Activated CD4-positive, alpha-beta T cell treated with anti-CD3 and anti-CD28 coated beads, Interleukin-2, amount 10 ng/mL, durations not matched to agents 7 days and 5 days (primary cell): ENCODE measurements at places on chromosomes 1 and 21.

DNA sequence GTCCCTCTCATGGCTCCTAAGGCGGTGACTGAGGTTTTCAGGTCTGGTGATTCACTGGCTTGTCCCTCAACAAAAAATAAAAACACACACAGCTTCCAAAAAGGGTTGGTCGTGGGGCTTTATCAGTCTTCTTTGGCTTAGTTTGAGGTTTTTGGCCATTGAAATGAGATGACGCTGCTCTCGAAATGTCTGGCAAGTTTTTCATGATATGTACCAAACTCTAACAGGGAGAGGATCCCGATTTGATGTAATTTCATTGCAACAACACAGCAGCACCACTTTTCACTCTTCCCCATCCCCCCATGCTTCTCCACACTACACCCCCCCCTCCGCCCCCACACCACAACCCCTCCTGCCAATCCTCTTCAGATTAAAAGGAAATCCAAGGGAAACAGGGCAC lies 187.1 kb upstream of the NFIA start:
- H3K4me1 ChIP-seq: no peaks in the 10 kb centered on the region
- H3K4me3 ChIP-seq: no peak overlapping the region
- H3K36me3 ChIP-seq: no peaks in the 10 kb centered on the region

DNA sequence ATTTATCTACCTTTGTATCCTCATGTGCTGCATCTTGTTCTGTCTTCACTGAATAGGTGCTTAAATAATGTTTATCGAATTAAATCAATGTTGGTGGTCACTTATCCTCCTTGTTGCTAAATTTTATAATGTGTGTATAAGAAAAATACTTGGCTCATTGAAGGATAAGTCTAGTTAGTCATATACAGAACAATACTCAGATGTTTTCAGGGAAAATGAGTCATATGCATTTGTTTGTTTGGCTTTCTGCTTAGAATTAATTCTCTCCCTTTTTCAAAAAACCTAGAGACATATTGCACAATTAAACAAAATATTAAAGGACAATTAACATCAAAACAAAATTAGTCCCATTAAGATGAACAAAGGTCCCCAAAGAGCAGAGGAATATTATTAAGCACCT lies 89.0 kb downstream of the UBE2U start:
- no peak for DNase-seq
- H3K36me3 ChIP-seq: no peaks in the 10 kb centered on the region
- H3K4me3 ChIP-seq: no peak overlapping the region
- H3K4me1 ChIP-seq: no peaks in the 10 kb centered on the region
- H3K27ac ChIP-seq: no peak overlapping the region
- H3K27me3 ChIP-seq: peaks cover 9% of the 10 kb centered on the region

- H3K4me3 ChIP-seq: no peak overlapping the region
- no peaks in the 10 kb centered on the region for H3K4me1 ChIP-seq
- no peak for DNase-seq
- H3K36me3 ChIP-seq: no peaks in the 10 kb centered on the region
- no peaks in the 10 kb centered on the region for H3K27me3 ChIP-seq
Measured at GRCh38 chr1:189149547-189150375, 1327.9 kb downstream of the BRINP3 start.

- no peaks in the 10 kb centered on the region for H3K36me3 ChIP-seq
- H3K4me3 ChIP-seq: no peak overlapping the region
- no peaks in the 10 kb centered on the region for H3K27me3 ChIP-seq
- DNase-seq: no peak
- H3K27ac ChIP-seq: no peak overlapping the region
Measured at GRCh38 chr1:76425201-76426145, 350.9 kb downstream of the ST6GALNAC3 start.

GRCh38 chr1:175936736-175937135 lies 193.3 kb upstream of the TNR start:
- no peak overlapping the region for H3K4me3 ChIP-seq
- H3K36me3 ChIP-seq: peaks cover 48% of the 10 kb centered on the region
- no peaks in the 10 kb centered on the region for H3K27me3 ChIP-seq
- H3K4me1 ChIP-seq: no peaks in the 10 kb centered on the region

- peaks cover 33% of the 10 kb centered on the region for H3K4me1 ChIP-seq
- no peaks in the 10 kb centered on the region for H3K27me3 ChIP-seq
- no peaks in the 10 kb centered on the region for H3K36me3 ChIP-seq
- H3K4me3 ChIP-seq: no peak overlapping the region
- peak; percentile 70 for DNase-seq
- H3K27ac ChIP-seq: peak overlapping the region; percentile 83
Measured at GRCh38 chr21:45818904-45819285, 162.7 kb upstream of the COL6A1 start.

GRCh38 chr1:45545553-45546310 lies 4.9 kb upstream of the AKR1A1 start:
- no peaks in the 10 kb centered on the region for H3K27me3 ChIP-seq
- no peak overlapping the region for H3K4me3 ChIP-seq
- peaks cover 39% of the 10 kb centered on the region for H3K4me1 ChIP-seq

DNA sequence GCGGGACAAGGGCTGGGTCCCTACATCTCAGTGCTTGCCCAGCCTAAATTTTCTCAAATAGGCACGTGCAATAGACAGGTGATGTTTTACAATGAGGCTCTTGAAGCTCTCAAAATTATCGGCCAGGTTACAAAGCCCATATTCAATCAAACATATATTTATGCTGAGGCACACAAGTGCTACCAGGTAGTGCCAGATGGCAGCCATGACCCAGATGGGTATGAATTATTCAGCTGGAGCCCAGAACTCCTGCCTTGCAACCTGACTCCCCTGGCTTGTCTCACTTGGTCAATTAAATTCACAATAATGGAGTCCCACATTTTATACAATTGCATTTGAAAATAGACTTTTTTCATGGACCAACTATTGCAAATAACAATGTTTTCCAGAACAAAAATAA lies 12.3 kb upstream of the ADAM30 start:
- peaks cover 26% of the 10 kb centered on the region for H3K27me3 ChIP-seq
- peaks cover 4% of the 10 kb centered on the region for H3K4me1 ChIP-seq
- H3K4me3 ChIP-seq: no peak overlapping the region
- no peak overlapping the region for H3K27ac ChIP-seq

GRCh38 chr1:110307239-110307974 lies 31.8 kb upstream of the RBM15 start:
- DNase-seq: no peak
- no peak overlapping the region for H3K27ac ChIP-seq
- H3K4me3 ChIP-seq: no peak overlapping the region
- H3K4me1 ChIP-seq: no peaks in the 10 kb centered on the region
- no peaks in the 10 kb centered on the region for H3K27me3 ChIP-seq

- H3K27ac ChIP-seq: no peak overlapping the region
- no peak overlapping the region for H3K4me3 ChIP-seq
- H3K4me1 ChIP-seq: peaks cover 14% of the 10 kb centered on the region
- no peaks in the 10 kb centered on the region for H3K27me3 ChIP-seq
Measured at GRCh38 chr1:43373066-43373940, 5.5 kb upstream of the ELOVL1 start.

- H3K4me3 ChIP-seq: no peak overlapping the region
- H3K27me3 ChIP-seq: no peaks in the 10 kb centered on the region
- no peak for DNase-seq
- peaks cover 8% of the 10 kb centered on the region for H3K4me1 ChIP-seq
- H3K27ac ChIP-seq: no peak overlapping the region
Measured at GRCh38 chr1:95021805-95022643, 50.7 kb downstream of the ALG14 start.

DNA sequence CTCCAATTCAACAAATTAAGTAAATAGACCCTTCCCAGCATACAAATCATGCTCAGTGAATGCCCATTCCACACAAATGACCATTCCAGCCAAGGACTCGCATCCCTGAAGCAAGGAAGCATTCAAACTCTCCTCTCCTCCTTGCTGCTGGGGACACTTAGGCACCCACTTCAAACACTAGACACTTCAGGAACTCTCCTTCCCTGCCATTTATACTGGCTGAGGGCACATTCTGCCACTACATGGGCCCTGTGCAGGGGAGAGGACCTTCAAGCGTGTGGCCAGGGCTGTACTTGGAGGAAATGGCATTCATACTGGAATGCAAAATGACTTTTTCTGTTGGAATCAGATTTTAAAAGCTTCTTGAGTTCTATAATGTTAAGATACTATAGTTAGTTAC lies 22.3 kb downstream of the GJA5 start:
- H3K27ac ChIP-seq: no peak overlapping the region
- peaks cover 12% of the 10 kb centered on the region for H3K4me1 ChIP-seq
- H3K4me3 ChIP-seq: no peak overlapping the region
- DNase-seq: no peak
- H3K27me3 ChIP-seq: peaks cover 2% of the 10 kb centered on the region

- no peak overlapping the region for H3K27ac ChIP-seq
- H3K27me3 ChIP-seq: peaks cover under 1% of the 10 kb centered on the region
- no peaks in the 10 kb centered on the region for H3K4me1 ChIP-seq
Measured at GRCh38 chr1:54839824-54840223, 38.7 kb upstream of the TTC22 start.

- peak; percentile 32 for DNase-seq
- no peaks in the 10 kb centered on the region for H3K36me3 ChIP-seq
- H3K4me3 ChIP-seq: no peak overlapping the region
- H3K27ac ChIP-seq: no peak overlapping the region
- H3K4me1 ChIP-seq: peaks cover 2% of the 10 kb centered on the region
Measured at GRCh38 chr1:31617916-31618746, 642 bp downstream of the HCRTR1 start.

DNA sequence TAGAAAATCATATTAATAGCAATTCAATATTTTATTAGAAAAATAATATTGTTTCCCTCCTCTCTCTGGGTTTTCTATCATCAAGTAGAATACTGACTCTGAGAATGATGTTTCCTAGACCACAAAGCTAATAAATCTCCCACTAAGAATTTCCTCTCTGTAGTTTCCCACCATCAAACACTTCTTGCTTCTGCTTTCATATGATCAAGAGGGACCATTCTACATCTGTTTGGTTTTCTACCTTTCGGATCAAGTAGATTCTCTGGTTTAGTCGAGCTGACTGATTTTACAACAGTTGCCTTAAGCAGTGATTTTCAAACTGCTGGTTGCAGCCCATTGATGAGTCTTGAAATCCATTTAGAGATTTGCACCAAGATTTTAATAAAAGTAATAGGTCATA lies 240.2 kb upstream of the PTBP2 start:
- no peaks in the 10 kb centered on the region for H3K4me1 ChIP-seq
- H3K4me3 ChIP-seq: no peak overlapping the region
- H3K27me3 ChIP-seq: no peaks in the 10 kb centered on the region
- DNase-seq: no peak
- H3K36me3 ChIP-seq: no peaks in the 10 kb centered on the region

- no peak overlapping the region for H3K4me3 ChIP-seq
- H3K27me3 ChIP-seq: peaks cover 6% of the 10 kb centered on the region
- no peak overlapping the region for H3K27ac ChIP-seq
- no peak for DNase-seq
- no peaks in the 10 kb centered on the region for H3K4me1 ChIP-seq
Measured at GRCh38 chr1:94949681-94950661, 23.1 kb upstream of the CNN3 start.

- no peak overlapping the region for H3K4me3 ChIP-seq
- H3K36me3 ChIP-seq: no peaks in the 10 kb centered on the region
Measured at GRCh38 chr21:41523175-41523574, 15.2 kb upstream of the TMPRSS2 start.

GRCh38 chr1:222225316-222225691 lies 322.6 kb downstream of the HHIPL2 start:
- H3K36me3 ChIP-seq: no peaks in the 10 kb centered on the region
- no peak overlapping the region for H3K27ac ChIP-seq
- no peak for DNase-seq
- no peaks in the 10 kb centered on the region for H3K27me3 ChIP-seq
- no peak overlapping the region for H3K4me3 ChIP-seq

- H3K36me3 ChIP-seq: peaks cover 13% of the 10 kb centered on the region
- no peaks in the 10 kb centered on the region for H3K27me3 ChIP-seq
- H3K27ac ChIP-seq: no peak overlapping the region
- DNase-seq: no peak
- peaks cover 14% of the 10 kb centered on the region for H3K4me1 ChIP-seq
Measured at GRCh38 chr1:218304281-218305039, 19.4 kb downstream of the RRP15 start.

DNA sequence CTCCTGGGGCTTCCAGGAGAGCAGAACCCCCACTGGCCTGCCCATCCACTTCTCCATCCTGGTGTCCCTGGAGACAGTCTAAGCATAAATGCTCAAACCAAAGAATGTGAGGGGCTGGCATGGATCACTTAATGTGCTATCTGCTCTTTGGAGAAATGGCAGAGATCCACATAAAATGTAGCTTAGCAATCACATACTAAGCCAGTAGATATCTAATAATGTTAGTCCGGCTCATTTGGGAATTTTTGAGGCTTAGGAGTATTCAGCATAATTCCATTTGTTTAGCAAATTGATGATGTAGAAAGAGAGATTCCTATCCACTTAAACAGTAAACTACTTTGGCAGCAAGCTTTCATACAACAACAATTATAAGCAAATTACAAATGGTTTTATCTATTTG lies 90.7 kb downstream of the TENT5C start:
- no peak for DNase-seq
- no peaks in the 10 kb centered on the region for H3K36me3 ChIP-seq
- no peak overlapping the region for H3K4me3 ChIP-seq
- H3K27ac ChIP-seq: no peak overlapping the region

- H3K4me3 ChIP-seq: no peak overlapping the region
- H3K27ac ChIP-seq: no peak overlapping the region
- no peaks in the 10 kb centered on the region for H3K4me1 ChIP-seq
- no peaks in the 10 kb centered on the region for H3K36me3 ChIP-seq
- DNase-seq: no peak
Measured at GRCh38 chr1:166122873-166123466, 43.8 kb downstream of the FAM78B start.

DNA sequence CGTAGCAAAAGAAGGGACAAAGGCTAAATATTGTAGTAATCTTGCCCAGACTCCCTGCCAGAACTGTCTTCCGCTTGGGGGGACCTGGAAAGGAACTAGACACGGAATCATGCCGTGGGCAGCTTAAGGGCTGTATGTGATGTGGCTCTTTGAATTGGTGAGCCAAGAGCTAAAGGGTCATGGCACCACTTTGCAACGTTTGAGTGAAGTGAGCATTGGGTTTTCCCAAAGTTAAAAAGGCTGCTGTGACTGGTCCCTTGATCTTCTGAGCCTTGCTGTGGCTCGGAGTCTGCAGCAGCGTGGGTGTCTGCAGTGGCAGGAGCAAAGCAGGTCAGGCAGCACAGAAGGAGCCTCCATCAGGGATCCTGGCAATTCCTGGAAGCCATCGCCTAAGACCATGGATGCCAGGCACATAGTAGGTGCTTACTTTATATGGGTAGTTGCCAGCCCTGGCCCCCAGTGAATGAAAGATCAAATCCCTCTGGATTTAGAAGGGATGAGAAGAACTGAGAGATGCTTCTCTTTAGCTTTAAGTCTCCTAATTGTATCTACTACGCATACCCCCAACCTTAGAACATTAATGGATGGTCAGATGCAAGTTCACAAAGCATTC lies 1.8 kb downstream of the SMYD2 start:
- peaks cover 42% of the 10 kb centered on the region for H3K4me1 ChIP-seq
- no peaks in the 10 kb centered on the region for H3K27me3 ChIP-seq
- no peak for DNase-seq
- peak overlapping the region; percentile 87 for H3K27ac ChIP-seq

DNA sequence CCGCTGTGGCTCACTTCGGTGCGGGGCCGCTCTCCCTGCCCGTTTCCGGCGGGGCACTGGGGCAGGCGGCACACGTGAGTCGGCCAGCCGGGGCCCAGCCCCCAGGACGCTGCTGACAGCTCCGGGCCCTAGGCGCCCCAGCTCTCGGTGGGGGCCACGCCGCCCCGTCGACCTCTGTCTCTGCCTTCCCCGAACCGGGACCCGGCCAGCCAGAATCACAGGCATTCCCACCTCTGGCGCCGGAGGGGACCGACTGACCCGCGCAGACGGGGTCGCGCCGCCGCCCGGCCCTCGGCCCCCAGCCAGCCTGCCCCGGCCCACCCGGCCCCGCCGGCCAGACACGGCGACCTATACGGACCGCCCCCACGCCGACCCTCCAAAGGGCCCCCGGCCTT lies 755 bp downstream of the SCMH1 start:
- no peaks in the 10 kb centered on the region for H3K27me3 ChIP-seq
- H3K4me1 ChIP-seq: peaks cover 30% of the 10 kb centered on the region
- peak overlapping the region; percentile 79 for H3K4me3 ChIP-seq
- peaks cover 3% of the 10 kb centered on the region for H3K36me3 ChIP-seq
- no peak overlapping the region for H3K27ac ChIP-seq
- peak; percentile 37 for DNase-seq
